Esophagus squamous epithelium (tissue), 5 donors: ENCODE measurements at places on chromosomes 2 and 18. TPM values are rescaled to one million over a fixed set of nuclear protein-coding genes. Genes with fewer than 3 reads are reported as not detected.

- DNase-seq = no peak
Measured at GRCh38 chr2:121211251-121211650, 73.8 kb downstream of the TFCP2L1 start.

DNA sequence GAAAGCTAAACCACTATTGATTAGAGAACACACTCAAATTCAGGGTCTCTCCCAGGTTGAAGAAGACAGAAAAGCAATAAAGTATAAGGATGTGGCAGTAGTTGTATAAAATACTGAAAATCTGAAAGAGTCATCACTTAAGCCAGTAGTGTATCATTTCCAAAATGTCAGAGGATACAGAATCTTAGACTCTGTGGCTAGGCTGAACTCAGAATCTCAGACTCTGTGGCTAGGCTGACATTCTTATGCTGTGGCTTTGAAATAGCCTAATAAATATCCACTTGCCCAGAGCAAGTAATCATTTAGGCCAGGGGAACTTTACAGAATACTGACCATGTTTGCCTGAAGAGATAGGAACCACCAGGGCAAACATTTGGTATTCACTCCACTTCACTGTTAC lies 13.1 kb downstream of the MCFD2 start:
- DNase-seq = no peak

Gene CELF4
- not detected for total RNA-seq

- DNase-seq = no peak
Measured at GRCh38 chr2:232219496-232219870, 159.1 kb upstream of the ALPP start.

GRCh38 chr18:58762781-58763171 lies 91.5 kb downstream of the MALT1 start:
- DNase-seq = no peak

Gene VPS4B
- total RNA-seq = 92.1 TPM

Gene MAP3K19
- not detected for total RNA-seq

- no peak for DNase-seq
Measured at GRCh38 chr2:215677481-215677880, 241.6 kb upstream of the FN1 start.

DNA sequence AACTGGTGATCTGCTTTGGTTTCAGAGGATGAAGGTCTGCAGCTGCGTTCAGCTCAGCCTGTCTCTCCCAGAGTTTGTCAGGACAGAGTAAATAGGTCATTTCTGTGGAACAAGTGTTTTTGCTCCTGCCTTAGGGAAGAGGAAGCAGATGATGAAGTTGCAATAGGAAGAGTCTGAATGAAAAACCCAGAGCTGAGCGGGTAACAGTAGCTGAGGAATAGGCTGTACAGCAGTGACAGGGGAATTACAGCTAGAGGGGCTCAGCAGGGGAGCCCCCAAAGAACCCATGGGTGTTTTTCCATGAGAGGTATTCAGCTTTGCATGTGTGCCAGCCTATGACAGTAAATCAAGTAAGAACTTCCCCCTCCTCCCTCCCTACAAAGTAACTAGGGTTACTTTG lies 10.3 kb upstream of the CYBRD1 start:
- no peak for DNase-seq

DNA sequence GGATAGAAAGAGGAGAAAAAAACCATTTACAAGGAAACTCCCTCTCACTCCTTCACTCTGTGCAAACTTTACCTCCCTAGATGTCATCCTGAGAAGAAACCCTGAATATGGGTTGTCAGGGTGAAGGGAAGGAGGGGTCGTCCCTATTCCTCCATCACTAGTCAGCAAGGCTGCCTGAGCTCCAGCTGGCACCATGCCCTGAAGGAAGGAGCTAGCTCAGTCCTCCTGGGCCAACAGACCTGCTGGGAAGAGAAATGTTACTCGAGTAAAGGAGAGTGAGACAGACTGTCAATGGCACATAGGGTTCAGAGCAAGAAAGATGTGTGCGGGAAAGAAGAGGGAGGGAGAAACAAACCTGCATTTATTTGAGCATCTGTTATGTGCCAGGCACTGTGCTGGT lies 18.3 kb upstream of the EPAS1 start:
- DNase-seq = no peak

Gene ACVR1C
- 0.19 TPM for total RNA-seq

GRCh38 chr2:56715683-56716082 lies 531.9 kb downstream of the CCDC85A start:
- no peak for DNase-seq

- no peak for DNase-seq
Measured at GRCh38 chr2:127155028-127155581, 48.2 kb upstream of the BIN1 start.

- no peak for DNase-seq
Measured at GRCh38 chr2:112754564-112754963, 9.8 kb downstream of the CKAP2L start.

DNA sequence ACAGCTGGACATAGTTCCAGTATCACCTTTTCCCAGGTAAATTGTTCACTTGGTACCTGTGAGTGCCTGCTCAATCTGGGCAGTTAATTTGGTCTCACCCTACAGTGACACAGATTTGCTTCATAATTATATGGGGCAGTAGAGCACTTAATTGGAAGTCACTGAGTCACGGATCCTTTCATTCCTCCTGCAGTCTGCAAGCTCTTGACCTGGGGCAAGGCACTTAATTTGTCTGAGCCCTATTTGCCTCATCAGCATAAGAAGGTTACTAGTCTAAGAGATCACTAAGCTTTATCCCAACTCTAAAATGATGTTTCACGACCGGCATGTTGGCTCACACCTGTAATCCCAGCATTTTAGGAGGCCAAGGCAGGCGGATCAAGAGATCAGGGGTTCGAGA lies 8.9 kb downstream of the FBXO36 start:
- DNase-seq = no peak

- no peak for DNase-seq
Measured at GRCh38 chr2:149871091-149871885, 283.7 kb upstream of the MMADHC start.

DNA sequence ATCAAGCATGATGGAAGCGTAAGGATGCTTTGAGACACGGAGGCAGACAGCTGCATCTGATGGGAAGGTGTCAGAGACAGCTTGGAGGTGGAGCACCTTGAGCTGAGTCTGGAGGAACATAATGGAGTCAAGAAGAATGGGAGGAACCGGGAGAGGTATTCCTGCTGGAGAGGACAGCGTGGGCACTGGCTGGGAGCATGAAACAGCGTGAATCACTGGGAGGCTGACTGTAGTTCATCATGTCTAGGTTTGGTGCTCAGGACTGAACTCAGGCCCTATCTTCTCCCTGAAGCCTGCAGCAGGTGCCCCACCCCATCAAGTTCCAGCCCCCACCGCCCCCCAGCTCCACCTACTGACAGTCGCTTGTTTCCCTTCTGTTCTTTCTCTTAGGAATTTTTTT lies 98.6 kb downstream of the TMEM17 start:
- no peak for DNase-seq

- DNase-seq = no peak
Measured at GRCh38 chr2:96816836-96817702, 1.0 kb downstream of the CNNM3 start.

- DNase-seq = no peak
Measured at GRCh38 chr2:37464067-37464466, 119.6 kb downstream of the QPCT start.

GRCh38 chr2:22897428-22897827 lies 487.6 kb upstream of the KLHL29 start:
- DNase-seq = no peak

DNA sequence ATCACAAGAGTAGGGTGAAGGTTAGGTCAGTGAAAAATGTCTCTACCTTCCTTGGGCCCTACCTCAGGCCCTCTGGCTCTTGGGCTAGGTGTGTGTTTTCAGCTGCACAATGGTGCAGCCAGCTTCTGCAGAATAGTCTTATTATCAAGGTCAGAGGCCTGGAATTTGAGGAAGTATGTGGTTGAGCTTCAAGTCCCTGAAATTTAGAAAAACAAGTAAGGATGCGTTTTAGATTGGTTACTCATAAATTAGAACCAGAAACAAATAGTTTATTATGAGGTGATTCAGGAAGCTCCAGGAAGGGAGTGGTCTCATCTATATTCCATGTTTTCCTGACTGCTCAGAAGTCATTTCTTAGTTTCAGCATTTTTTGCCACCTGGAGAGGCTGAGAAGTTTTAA lies 204.2 kb upstream of the CELF4 start:
- no peak for DNase-seq

Gene TUBB8B
- not detected for total RNA-seq

Gene MYOM1
- total RNA-seq = 0.23 TPM

Gene FAM161A
- 0.92 TPM for total RNA-seq

GRCh38 chr18:48787203-48788151 lies 163.3 kb downstream of the SMAD7 start:
- DNase-seq = no peak

DNA sequence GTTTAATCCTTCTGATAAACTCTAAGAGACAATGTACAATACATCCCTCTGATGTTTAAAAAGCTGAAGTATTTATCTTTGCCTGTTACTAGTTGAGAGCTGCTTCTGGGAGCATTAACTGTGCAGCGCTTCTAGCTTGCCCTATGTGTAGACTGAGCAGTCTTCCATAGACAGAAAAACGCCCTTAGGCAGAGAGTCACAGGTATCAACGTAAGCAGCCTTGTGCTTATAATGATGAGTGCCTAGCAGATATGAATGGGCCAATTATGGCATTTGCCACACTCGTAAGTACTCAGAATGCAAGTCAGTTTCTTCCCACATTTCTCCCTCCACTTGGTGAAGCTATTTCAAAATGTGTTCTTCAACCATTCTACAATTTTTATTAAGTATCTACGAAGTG lies 731.1 kb upstream of the SLC8A1 start:
- DNase-seq = no peak

- DNase-seq = no peak
Measured at GRCh38 chr2:80506563-80506962, 202.0 kb upstream of the LRRTM1 start.

DNA sequence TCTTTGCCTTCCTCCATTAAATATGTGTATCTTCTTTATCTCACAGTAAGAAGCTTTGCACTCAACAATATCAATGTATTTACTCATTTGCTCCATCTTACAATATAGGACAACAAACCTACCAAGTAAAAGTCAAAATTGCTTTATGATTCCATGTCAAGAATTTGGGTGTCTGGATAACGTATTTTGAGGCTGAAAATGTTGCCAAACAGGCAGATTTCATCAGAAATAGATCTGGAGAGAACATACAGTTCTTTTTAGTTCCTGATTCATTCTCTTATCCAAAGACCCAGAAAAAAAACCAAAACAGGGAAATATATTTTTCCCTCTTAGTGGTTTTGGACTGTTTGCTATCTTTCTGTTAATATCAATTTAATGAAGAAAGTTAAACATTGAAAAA lies 621.1 kb downstream of the STK39 start:
- DNase-seq = no peak

Gene TMEFF2
- total RNA-seq = not detected

Gene PLB1
- total RNA-seq = 6.5 TPM

Gene DTNA
- 75.0 TPM for total RNA-seq

DNA sequence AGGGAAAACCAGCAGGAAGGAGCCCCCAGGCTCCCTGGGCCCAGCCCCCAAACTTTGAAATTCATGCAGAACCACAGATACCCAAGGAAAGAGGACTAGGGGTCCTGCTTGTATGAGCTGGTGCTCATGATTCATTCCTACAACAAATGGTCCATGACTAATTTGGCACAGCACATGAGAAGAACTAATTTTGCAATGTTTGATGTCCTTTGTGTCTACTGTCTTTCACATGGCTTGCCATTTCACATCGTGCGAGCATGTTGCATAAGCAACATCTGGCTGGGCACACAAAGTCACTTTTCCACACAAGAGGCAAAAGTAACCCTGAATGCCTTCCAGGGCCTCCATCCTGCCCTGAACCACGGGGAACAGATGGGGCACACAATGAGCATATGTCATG lies 149.6 kb upstream of the APCDD1 start:
- no peak for DNase-seq

- DNase-seq = no peak
Measured at GRCh38 chr18:48252525-48252924, 156.7 kb downstream of the ZBTB7C start.

- DNase-seq = no peak
Measured at GRCh38 chr2:59353306-59353921, 1112.3 kb upstream of the FANCL start.
